ENCODE measurements at places on chromosomes 5 and 9. TPM values are rescaled to one million over a fixed set of nuclear protein-coding genes. Genes with fewer than 3 reads are reported as not detected.

Gene GABRB2
- total RNA-seq, result under 0.01 TPM

Gene SMIM33
- under 0.01 TPM for total RNA-seq

Gene PCDH1
- total RNA-seq, result 0.77 TPM

Gene STK32A
- 1.7 TPM for total RNA-seq

Data from regular cardiac myocyte (primary cell).